DMS 273 treated with DMSO at 0.1 percent for 48 hours (cell line): ENCODE measurements at places on chromosomes 1 and 21.

DNA sequence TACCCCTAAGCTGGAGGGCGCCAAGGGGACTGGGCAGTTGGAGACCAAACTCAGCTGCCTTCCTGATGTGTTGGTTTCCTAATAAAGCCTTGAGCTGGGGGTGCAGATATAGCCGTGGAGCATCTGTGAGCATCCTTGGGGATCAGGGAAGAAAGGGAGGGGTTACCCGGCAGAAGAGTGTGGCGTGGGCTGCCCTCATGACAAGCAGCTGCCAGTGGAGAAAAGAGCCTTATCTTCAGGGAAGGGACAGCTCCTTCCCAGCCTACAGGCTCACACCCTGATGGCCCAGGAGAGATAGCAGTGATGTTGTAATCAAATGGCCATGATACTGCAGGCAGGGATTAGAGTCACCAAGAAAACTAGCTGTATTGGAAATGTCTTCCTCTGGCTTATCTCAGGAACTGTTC is 10.8 kb upstream of the NFASC start:
- no peak for DNase-seq

DNA sequence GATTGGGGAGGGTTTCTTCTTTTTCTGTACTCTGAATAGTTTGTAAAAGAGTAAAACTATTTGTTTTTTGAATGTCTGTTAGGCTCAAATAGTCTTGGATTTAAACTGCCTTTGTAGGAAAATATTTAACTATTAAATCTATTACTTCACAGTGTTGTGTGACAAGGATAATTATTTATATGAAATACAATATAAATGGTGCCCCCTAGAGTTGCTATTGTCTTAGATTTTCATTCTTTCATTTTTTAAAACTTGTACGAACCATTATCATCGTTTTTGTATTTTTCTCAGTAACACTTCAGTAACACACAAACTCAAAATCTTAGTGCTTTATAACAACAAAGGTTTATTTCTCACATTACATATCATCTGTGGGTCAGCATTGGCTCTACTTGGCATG is 37.4 kb downstream of the C1orf185 start:
- no peak for DNase-seq

DNA sequence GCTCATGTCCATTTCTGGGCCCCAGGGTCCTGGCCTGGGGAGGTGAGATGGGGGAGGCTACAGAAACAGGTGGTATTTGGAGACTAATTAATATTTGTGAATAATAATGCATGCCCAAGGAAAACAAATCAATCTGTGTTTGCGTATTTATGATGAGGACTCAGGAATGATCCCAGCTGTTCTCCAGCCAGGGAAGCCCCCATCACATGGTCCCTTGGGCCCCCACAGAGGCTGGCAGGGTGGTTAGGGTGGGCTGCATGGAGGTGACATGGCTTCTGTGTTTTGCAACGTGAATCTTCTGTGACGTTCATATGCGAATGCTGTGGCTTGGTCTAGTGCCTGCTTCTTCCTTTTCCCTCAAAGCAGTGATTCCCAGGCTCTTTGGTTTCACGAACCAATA is 10.5 kb downstream of the PTPRF start:
- DNase-seq, result no peak

DNA sequence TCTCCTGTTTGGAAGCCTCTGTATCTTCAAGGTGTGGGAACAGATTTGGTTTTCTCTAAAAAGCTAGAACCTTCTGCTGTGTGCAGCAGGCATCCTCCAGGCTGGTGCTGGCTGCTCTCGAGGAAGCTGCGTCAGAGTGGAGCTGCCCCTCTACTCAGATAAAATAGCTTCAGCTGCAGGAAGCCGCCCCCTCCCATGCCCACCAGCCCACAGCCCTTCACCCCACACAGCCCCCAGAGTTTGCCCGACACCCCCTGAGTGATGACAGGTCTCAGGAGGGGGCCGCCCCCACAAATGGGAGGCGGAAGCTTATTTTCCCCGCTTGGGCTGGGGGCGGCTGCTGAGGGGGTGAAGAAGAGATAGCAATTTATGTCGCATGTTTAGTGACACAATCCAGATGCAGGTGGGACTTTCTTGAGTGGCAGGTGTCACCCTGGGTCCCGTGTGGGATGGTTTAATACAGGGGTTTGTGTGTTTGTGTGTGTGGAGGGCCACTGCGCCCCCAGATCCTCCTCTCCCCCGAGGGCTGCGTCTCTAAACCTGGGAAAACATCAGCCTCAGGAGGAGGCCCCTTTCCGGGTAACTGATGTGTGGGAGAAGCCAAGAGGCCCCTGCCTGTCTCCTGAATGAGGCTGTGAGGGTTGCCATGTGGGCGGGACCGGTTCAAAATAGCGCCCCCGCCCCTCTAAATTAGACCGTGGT is 55.4 kb downstream of the STUM start:
- DNase-seq, result no peak

GRCh38 chr1:244970236-244970743 is 105.9 kb upstream of the HNRNPU start:
- peak; percentile 76 for DNase-seq

GRCh38 chr1:175877939-175878737 is 134.7 kb upstream of the TNR start:
- DNase-seq, result no peak

GRCh38 chr1:221439008-221439746 is 302.7 kb downstream of the DUSP10 start:
- no peak for DNase-seq

DNA sequence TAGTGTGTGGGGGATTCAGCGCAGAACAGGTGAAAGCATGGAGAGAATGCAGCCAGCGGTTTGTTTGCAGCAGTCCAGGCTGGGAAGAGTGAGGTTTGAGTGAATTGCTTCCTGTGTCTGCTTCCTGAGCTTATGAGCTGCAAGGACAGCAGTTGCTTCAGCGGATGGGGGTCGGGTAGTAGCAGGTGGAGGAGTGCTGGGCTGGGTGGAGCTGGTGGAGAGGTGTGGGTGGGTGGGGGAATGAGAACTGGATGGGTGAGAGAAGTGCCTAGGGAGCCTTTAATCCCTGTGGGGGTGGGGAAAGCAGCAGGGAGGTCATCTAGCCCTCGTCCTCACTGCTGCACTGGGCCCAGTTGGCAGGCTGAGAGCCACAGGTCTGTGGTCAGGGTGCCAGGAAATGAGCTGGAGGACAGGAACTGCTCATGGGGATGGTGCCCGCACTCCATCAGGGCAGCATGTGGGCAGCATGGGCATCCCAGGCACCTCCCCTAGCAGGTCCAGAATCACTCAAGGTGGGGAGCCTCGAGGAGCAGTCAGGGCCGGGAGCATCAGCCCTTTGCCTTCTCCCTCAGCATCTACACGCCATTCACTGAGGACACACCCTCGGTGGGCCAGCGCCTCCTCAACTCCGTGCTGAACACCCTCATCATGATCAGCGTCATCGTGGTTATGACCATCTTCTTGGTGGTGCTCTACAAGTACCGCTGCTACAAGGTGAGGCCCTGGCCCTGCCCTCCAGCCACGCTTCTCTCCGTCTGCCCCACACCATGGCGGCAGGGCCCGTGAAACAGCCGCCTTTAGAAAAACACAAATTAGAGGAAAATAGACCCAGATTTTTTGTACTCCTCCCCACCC is 14.8 kb downstream of the PSEN2 start:
- DNase-seq, result no peak

GRCh38 chr1:96968541-96968940 is 247.0 kb downstream of the PTBP2 start:
- DNase-seq, result no peak

GRCh38 chr1:240732390-240732789 is 120.4 kb upstream of the GREM2 start:
- DNase-seq, result peak; percentile 6

- no peak for DNase-seq
Observed at GRCh38 chr1:168335500-168335899, 54.8 kb downstream of the TBX19 start.

DNA sequence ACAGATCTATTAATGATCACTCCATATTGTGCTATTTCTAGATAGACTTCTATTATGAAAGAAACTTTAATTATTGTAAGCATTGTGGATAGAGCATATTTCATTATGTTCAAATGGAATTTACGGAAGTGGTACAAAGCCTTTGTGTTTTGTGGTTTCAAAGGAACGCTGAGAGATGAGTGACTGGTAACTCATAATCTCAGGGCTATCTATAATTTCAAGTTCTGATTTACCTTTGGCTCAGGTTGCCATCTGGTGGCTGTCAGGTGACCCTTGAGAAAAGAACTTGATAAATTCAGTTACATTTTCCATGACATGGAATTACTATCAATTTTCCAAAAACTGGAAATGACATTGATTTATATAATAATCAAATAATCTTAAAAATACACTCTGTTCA is 12.2 kb downstream of the NTNG1 start:
- no peak for DNase-seq

DNA sequence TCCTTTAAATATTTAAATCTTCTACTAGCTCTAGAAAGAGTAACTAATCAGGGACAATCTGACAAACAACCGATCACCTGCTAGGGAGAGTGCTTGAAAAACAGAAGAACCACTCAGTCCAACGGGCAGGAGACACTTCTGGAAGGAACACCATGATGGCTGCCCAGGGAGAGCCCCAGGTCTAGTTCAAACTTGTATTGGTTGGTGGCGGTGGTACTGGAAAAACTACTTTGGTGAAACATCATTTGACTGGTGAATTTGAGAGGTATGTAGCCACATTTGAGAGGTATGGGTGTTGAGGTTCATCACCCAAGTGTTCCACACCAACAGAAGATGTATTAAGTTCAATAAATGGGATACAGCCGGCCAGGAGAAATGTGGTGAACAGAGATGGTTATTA is 4.8 kb upstream of the WDR47 start:
- DNase-seq, result no peak

DNA sequence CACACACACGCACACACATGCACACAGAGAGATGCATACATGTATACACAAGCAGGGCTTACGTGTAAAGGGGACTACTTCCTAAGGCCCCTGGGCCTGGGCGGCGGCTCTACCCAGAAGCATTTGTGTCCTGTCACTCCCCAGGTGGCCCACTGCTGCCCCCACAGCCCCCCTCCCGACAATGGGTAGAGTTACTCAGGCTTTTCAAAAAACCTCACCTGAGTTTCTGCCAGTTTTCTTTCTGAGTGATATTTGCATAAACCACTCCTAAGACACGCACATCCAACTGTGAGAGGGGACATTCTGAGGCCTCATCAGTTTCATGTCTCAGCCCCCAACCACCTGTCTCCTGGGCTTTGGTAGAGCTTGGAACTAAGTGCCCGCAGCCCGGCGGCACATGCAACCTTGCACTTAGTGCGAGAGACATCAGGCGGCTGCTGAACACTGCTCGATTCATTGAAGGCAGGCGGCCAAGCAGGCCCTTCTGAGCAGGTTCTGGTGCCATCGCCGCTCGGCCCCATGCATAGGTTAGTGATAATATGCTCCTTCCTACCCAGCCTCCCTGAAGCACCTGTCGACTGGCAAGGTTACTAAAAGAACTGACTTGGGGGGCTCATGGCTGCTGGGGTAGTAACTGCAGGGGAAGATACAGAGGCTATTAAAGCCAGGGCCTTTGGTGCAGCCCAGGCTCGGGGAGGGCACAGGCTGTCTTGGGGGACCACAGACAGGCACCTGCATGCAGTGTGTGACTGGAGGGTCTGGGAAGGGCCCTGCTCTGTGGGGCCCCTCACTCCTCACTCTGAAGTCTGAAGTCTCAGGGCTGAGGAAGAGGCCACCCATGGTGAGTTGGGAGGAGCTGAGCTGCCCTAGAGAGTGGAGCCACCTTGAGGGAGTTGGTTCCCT is 364.2 kb upstream of the VAMP3 start:
- DNase-seq, result no peak

DNA sequence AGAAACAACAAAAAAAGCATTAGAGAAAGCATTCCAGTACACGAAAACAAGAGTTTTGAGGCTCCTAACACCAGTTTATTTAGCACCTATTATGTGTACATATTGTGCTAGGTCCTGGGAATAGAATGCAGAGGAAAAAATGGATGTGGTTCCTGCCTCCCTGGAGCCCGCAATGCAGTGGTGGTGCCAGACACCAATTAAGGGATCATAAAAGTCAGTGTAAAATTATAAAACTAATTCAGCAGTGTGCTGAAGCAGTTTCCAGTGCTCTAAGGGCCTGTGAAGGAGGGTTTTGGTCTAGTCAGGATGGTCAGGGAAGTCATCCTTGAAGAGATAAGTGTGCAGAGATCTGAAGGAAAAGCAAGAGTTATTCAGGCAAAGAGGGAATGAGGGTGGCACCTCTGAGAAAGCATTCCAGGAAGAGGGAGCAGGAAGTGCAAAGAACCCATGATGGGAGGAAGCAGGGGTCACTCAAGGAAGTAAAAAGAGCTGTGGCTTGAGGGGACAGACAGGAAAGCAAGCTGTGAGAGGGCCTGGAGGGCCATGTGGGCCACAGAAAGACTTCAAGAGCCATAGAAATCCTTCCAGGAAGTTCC is 65.2 kb upstream of the IFNLR1 start:
- DNase-seq, result no peak

GRCh38 chr1:111476761-111477309 is 3.1 kb downstream of the C1orf162 start:
- DNase-seq, result no peak

DNA sequence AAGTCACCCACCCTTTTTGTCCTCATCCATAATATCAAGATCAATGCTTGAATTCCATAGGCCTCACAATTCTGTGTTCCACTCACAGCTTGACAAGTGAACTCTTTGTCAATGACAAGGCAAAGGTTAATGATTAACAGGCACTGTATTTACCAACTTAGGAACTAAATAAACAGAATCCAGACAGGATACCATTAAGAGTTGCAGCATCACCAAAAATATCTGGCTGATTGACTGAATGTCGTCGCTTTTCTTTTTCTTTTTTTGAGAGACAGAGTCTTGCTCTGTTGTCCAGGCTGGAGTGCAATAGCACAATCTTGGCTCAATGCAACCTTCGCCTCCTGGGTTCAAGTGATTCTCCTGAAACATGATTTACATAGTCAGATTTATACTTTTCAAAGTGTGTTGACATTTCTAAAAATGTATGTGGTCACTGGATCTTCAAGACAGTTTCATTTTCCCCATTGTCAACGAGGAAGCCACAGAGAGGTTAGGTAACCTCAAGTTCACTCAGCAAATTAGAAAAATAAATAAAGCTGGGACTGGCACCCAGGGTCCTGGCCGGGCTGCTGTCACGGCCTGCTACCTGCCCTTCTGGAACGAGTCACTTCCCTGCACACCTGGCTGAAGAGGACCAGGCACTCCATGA is 81.0 kb downstream of the PDE9A start:
- no peak for DNase-seq

- no peak for DNase-seq
Observed at GRCh38 chr1:206591226-206591625, 21.0 kb downstream of the EIF2D start.

DNA sequence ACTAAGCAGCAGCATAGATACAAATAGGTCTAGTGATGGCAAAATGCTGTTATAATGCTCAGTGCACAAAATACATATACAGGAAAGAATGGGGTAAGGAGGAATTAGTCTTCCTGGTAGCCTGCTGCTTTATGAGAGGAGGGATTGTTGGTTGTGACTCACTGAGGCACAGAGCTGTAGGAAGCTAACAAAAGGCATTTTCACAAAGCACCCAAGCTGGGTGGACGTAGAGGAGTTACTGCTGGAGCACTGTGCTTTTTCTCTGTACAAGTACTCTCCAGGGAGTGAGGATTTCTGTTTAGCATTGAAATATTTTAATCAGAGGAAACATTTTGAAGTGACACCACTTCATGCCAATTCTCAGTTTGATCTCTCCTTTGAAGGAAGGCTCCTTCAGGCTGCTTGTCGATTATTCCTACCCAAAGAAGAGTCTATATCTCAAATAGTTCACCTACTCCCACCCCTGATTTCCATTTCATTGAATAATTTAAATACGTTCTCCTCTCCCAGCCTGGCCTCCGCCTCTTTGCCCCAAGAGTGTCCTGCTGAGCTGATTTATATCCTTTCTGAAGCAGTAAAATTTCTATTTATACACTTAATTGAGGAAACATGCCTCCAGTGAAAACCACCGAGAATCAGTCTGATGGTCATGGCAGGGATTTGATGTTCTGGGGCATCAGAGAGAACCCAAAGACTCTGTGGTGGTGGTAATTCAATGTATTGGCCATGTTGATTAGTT is 271.9 kb downstream of the HHAT start:
- DNase-seq, result no peak
